ENCODE measurements at places on chromosomes 12 and 14. TPM values are rescaled to one million over a fixed set of nuclear protein-coding genes. Genes with fewer than 3 reads are reported as not detected.

PDE3A gene
- total RNA-seq: 25.2 TPM

CLEC1A gene
- total RNA-seq: 38.3 TPM

SERPINA12 gene
- not detected for total RNA-seq

RPS6KL1 gene
- total RNA-seq: 14.7 TPM

PRH1 gene
- total RNA-seq: 16.0 TPM

FOXN4 gene
- total RNA-seq: not detected

MANSC4 gene
- not detected for total RNA-seq

PTHLH gene
- 0.86 TPM for total RNA-seq

HSPB8 gene
- total RNA-seq: 7.0 TPM

KDM2B gene
- total RNA-seq: 33.4 TPM

AICDA gene
- total RNA-seq: not detected

MANSC1 gene
- 54.5 TPM for total RNA-seq

ANKS1B gene
- 0.65 TPM for total RNA-seq

Measured in vein endothelial cell (primary cell).